ENCODE measurements at places on chromosomes 16 and 17.

DNA sequence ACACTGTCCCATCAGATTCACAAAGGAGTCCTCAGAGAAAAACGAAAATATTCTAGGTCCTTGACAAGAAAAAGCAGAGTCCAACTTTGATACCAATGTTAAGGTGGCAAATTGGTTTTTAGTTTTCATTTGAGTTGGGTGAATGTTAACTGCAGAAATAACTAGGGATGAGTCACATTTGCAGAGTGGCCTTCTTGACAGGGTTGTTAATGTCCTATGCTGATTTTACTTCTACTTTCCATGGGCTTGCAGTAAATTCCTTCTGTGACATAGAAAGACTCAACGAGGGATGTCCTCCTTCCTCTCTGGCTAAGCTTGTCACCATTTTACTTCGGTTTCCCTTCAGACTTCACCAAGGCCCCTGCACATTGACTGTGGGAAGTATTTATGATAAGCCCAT, 47.2 kb upstream of the ICAM2 start:
- no peak for DNase-seq

GRCh38 chr16:74695450-74696422, 4.9 kb downstream of the MLKL start:
- peak; percentile 50 for DNase-seq

GRCh38 chr17:33550261-33550660, 257.2 kb upstream of the ASIC2 start:
- DNase-seq: no peak

DNA sequence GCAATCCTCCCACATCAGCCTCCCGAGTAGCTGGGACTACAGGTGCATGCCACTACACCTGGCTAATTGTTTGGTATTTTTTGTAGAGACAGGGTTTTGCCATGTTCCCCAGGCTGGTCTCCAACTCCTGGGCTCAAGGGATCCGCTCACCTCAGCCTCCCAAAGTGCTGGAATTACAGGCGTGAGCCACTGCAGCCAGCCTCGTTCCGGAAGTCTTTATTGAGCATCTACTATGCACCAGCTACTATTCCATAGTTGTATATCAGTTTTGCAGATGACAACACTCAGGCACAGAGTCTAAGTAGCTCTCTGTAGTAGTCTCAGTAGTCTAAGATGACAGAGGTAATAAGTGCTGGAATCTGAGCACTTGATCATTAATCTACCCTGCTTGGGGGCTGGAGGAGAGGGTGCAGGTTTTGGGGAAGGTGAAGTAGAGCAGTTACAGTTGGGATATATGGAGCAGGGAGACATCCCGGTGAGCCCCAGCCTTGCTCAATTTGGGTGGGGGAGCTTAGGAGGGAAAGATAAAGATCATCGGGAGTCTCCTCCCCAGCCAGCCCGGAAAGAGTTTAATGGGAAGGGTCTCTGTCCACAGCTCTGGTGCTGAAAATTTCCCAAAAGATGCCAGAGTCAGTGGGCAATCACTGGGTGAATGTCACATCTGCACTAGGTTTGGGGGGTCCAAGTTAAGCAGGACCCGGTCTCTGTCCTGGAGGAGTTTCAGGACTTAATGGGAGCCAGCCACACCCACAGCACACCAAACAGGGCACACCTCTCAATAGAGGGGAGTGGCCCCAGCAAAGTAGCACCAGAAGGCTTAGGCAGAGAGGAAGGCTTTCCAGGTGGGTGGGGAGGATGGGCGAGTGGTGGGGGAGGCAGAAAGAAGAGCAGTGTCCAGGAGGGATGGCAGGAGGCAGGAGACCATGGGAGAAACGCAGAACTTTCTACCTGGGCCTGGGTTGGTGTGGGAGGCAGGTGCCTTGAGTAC, 1.7 kb downstream of the OTOP3 start:
- DNase-seq: no peak

- DNase-seq: no peak
These were observed 604.3 kb upstream of the RBFOX1 start for GRCh38 chr16:6728381-6728780.

DNA sequence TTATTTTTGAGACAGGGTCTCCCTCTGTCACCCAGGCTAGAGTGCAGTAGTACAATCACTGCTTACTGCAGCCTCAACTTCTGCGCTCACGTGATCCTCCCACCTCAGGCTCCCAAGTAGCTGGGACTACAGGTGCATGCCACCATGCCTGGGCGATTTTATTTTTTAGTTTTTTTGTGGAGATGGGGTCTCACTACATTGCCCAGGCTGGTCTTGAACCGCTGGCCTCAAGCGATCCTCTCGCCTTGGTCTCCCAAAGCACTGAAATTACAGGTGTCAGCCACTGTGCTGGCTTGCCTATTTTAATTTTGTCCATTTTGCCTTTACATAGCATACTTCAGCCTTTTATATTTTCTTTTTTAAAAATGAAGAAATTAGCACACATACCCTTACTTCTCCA, 51.2 kb downstream of the TTC19 start:
- DNase-seq: no peak

DNA sequence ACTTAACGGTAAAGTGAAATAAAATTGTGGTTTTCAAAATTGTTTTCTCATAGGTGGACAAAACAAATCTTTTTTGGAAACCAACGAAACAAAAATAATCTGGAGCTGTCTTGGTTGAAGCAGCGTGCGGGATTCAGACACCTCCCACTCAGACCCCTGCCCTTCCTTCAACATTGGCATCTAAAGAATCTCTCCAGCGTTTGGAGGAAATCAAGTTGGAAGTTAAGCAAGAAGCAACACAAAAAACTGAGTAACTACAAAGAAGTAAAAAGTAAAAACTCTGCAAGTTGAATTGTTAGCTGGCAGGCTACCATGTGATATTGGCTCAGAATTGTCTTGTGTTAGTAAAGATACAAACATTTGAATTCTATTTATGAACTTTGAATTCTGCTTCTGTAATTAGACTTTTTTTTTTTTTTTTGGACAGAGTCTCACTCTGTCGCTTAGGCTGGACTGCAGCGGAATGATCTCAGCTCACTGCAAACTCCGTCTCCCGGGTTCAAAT, 361.0 kb upstream of the PMFBP1 start:
- DNase-seq: no peak

DNA sequence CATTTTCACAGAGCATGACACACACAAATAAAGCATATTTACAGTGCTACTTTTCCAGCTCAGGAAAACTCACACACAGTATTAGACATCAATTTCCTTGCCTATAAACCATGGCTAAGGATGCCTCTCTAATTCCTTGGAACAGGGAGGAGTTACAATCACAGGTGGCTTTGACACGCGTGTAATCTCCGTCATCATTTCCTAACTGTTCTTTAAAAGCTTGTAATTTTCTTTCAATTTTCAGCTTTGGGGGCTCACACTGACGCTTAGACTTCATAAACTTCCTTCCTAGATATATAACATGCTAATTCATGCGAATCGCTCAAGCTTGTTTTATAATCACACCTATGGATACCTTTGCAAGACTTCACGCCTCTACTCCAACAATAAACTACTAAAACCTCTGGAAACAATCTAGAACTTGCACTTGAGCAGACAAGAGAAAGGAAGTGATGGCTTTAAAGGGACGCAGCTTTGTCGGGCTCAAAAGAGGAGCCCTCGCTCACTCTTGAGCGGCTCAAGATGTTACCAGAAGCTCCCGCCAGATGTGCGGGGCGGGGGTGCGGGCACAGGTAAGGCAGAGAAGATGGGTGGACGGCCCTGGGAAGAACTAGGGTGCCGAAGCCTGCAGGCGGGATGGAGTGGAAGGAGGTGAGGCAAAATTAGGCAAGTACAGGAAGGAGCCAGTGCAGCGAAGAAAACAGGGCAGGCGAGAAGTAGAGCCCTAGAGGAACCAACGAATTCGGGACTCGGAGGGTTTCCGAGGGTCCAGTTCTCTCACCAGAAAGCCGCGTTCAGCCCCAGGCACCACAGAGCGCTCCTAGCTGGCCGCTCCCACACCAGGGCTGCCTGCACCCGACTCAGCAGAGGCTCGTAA, 631 bp downstream of the RETREG3 start:
- no peak for DNase-seq

GRCh38 chr16:20137194-20137593, 63.5 kb upstream of the GPR139 start:
- no peak for DNase-seq

All from NCI-H2029 treated with DMSO at 0.1 percent for 48 hours (cell line).